ENCODE measurements at places on chromosomes 16 and 17.

- DNase-seq, result no peak
These were observed 3.6 kb upstream of the MXRA7 start for GRCh38 chr17:76714336-76714735.

DNA sequence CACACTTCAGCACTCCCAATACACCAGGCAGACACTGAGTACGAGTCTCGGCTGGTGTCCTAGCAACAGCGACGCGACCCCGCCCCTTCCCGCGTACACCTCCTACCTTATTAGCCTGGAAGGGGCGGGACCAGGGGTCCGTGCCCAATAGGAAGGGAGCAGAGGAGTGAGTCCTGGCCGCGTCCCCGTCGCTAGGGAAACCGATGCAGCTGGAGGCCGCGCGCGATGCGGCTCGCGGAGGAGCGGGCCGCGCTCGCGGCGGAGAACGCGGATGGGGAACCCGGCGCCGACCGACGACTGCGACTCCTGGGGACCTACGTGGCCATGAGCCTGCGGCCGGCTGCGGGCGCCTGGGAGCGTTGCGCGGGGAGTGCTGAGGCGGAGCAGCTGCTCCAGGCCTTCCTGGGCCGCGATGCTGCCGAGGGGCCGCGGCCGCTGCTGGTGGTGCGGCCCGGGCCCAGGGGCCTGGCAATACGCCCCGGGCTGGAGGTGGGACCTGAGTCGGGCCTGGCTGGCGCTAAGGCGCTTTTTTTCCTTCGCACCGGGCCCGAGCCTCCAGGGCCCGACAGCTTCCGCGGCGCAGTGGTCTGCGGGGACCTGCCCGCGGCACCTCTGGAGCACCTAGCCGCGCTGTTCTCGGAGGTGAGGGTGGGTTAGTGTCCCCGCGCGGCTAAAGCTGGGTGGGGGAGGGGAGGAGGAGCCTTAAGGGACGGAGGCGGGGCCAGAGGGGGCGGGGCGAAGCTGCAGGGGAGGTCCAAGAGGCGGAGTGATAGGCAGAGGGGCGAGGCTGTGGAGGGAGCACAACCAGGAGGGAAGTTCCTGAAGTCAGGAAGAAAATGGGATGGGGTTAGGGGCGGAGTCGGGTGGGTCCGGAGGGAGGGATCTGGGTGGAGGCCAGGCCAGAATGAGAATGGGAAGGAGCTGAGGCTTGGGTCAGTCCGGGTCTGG is at the start of gene DNAH9:
DNAH9 (plus strand) TSS at position 197 of the 948 bp plus-strand sequence; CDS start at position 226, 29 bp downstream.
- no peak for DNase-seq

DNA sequence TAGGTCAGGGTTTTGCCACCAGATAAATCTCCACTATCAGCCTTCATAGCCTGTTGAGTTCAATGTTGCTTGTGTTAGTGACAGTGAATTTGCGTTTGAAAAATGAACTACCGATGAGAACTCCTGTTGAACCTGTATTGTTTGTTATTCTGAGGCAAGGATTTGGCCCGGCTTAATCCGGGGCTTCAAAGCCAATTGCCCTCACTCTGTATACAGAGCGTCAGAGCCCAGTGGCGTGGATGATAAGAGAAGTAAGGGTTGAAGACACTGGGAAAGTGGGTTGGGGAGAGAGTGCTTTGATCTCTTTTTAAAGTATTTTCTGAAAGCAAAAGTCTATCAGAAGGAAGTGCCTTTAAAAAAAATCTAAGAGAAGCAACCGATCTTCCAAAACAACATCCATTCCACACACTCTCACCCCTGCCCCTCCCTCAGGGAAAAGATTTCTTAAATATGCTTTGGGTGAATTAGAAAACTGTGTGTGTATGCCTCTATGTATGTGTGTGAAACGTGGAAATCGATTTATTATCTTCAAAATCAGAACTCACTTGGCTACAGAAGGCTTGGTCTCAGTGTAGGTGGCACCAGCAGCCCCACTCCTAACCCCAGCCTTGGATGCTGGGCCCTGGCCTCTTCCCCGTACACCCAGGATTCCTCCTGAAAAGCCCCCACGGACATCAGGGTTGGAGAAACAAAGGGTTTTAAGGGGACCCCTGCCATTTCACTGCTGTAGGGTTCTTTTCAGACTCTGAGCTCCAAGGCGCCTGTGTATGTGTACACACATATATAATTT is 8.8 kb downstream of the TBX4 start:
- no peak for DNase-seq

DNA sequence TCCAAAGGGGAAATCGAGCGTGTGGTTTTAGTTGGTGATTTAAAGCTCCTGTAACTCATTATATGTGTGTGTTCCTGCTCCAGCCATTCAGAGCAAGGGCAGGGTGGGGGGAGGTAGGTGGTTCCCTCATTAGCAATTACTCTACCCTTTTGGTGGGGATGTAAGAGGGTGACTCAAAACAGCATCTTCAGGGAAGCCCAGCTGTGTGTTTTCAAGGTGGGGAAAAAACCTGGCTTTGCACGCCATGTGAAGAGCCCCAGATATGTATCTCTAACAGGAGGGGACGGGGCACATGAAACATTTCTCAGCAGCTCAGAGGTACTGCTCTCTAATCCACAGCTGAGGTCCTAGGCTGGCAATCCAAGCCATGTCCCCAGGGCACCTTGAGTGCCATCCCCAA is 241.3 kb upstream of the ZFHX3 start:
- no peak for DNase-seq

GRCh38 chr17:74085434-74085833 is 118.0 kb upstream of the RPL38 start:
- DNase-seq, result no peak

- no peak for DNase-seq
These were observed 138.1 kb downstream of the TRIM37 start for GRCh38 chr17:58968426-58969061.

DNA sequence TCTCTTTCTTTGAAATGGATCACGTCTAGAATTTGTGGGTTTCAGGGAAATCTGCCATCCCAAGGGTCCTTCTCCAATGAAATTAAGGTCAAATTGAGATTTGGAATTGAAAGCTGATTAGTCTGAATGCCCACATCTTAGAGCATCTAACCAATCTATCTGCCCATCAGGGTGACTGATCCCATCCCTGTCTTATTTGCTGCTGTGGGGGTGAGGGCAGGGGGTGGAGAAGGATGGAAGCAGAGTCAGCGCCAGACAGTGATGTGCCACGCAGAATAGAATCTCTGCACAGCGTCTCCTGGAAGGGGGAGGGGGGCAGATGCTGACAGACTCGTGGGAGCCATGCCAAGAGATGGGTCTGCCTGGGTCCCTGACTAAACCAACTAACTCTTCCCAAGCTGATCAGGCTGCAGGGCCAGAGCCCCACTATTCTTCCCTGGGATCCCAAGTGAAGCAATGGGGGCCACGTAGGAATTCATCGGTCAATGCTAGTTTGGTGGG is 32.1 kb downstream of the CDK5RAP3 start:
- DNase-seq, result no peak

GRCh38 chr16:23893986-23894385 is 58.2 kb downstream of the PRKCB start:
- no peak for DNase-seq

DNA sequence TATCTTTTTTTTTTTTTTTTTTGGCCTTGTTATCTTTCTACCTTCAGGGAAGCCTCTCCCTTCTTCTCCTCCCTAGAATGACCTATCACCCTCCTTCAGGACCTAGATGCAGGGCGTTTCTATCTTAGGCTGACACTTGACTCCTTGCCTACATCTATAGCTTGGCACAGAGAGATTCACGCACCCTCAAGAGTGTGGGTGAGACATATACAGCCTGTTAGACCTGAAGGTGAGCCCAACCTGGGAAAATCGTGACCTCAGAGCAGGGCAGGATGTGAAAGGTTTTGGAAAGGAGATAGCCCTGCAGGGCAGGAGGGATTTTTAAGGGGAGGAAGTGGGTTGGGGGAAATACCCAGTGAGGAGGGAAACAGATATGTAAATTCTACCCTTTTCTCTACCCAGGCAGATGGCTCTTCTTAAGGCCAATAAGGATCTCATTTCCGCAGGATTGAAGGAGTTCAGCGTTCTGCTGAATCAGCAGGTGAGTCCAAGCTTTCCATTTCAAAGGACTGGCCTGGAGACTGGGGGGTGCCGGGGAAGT is at the start of gene AHSP:
AHSP (plus strand) TSS at position 167 of the 541 bp plus-strand sequence; CDS start at position 407, 240 bp downstream.
- DNase-seq, result no peak

GRCh38 chr16:17235147-17235815 is 235.5 kb downstream of the XYLT1 start:
- DNase-seq, result no peak

DNA sequence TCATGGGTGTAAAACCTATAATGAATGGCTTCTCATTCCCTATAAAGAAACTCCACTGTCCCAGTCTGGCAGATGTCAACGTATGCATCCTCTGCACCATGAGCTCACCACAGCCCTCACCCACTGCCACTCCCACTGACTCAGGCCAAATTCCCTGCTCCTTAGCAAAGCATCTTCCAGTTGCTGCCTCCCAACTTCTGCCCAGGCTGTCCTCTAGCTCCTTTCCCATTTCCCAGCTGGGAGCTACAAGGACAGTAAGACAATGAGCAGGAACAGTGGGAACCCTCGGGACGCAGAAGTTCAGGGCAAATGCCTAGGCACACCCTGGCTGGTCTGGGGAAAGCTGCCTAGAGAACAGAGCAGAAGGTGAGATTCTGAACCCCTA is 9.1 kb upstream of the THAP11 start:
- no peak for DNase-seq

GRCh38 chr17:77951123-77951522 is 7.4 kb upstream of the TNRC6C start:
- no peak for DNase-seq

GRCh38 chr17:58755577-58756245 is at the start of gene PPM1E:
TSS of gene PPM1E (plus strand) at chr17:58755854.
- DNase-seq, result peak; percentile 19

DNA sequence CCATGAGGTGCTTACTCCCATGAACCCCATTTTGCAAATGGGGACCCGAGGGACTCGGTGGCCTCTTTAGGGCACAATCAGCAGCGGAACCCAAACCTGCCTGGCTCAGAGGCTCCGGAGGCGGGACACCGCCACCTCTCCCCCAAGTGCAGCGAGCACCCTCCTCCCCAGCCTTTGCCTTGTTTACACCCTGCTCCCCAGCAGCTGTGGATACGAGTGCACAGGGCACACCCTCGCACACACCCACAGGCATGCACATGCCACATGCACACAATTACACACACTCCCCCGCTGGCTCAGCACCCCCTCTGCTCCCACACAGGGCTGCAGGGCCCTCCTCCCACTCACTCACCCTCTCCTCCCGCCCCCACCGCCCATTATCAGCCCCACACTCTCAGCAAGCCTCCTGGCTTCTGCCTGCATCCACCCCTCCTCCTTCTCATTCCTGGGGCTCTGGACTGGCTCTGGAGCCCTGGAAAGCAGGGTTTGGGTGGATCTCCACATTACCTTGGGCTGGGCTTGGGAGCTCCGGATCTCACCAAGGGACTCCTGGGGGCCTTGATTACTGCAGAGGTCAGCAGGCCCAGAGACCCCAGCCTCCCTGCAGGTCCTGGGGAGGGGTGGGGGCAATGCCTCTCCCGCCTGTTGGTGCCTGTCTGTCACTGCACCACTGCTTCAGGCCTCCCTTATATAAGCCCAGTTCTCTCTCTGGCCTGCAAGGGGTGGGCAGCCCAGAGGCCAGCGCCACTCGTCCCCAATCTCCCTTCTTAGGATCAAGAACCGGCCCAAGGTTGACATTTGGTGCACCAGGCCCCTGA is 6.4 kb downstream of the PDK2 start:
- DNase-seq, result no peak

GRCh38 chr16:68776821-68777485 is 39.9 kb downstream of the CDH1 start:
- DNase-seq, result no peak

DNA sequence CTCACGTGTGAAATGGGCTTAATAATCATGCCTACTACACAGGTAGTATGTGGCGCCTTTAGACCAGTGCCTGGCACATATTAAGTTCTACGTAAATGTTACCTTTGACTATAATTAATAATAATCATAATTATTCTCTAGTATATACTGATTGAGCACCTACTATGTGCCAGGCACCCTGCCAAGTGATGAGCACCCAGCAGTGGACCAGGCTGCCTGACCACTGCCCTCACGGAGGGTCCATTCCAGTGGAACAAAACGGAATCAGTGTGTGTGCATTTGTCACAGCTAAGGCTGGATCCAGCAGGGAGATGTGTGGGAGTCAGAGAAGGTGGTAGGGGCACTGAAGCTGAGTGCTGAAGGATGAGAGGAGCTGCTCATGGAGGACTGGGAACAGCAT is 30.5 kb downstream of the SEC14L5 start:
- no peak for DNase-seq

DNA sequence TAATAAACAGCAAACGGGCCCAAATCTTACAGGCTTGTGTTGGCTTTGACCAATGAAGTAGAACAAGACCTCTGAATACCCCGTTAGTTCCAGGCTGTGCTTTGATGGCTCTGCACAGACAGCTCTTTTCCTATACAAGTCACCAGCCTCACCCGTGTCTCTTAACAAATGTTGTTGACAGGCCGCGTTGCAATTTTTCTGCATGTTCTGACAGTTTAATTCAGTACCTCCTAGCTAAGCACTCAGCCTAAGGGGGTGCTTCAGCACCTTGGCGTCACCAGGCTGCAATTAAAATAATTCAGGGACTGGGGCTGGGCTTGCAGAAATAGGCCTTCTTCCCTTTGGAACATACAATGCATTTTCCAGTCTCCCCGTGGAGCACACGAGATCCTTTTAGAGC is 500.1 kb downstream of the MAF start:
- DNase-seq, result no peak

GRCh38 chr17:66270106-66270505 is 32.3 kb upstream of the PRKCA start:
- no peak for DNase-seq

DNA sequence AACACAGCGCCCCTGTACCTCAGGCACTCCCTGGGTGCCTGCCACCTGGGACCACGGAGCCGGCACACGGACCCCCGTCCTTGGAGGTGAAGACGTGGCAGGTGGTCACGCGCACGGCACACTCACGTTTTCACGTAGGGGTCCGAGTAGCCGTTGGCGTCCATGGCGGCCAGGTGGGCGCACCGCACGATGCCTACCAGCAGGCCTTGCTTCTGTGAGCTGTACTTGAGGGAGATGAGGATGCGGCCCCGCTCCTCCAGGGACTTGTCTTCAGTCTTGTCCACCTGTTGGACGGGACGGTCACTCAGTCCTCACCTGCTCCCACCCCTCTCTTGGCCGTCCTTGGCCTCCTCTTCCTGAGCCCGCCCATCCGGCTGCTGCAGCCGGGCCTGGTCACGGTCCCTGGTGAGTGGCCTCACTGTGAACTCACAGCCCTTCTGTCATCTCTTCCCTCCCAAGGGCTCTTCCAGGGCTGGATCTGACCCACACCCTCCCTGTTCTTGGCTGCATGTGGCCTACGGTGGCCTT is 18.8 kb downstream of the SCGB1C2 start:
- no peak for DNase-seq

DNA sequence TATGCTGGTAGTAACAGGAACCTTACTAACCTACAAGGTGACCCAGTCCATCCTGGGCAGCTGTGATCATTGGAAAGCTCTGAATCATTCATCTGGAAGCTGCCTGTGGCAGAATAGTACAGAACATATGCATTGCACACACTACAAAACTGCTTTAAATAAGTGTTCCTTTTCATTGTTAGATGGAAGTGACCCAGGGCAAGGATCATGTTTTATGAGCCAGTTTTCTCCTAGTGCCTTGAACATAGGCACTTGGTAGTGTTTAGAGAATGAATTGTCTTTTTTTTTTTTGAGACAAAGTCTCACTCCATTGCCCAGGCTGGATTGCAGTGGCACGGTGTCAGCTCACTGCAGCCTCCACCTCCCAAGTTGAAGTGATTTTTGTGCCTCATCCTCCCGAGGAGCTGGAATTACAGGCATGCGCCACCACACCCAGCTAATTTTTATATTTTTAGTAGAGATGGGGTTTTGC is 55.4 kb downstream of the TENT4B start:
- no peak for DNase-seq

- DNase-seq, result no peak
These were observed 50.9 kb downstream of the PECAM1 start for GRCh38 chr17:64339516-64340490.

Data from activated T-helper 1 cell treated with anti-CD3 and anti-CD28 coated beads, Interleukin-2, amount 50 U/mL, for 16 hours (primary cell).